ENCODE measurements at places on chromosomes 5 and 9.

GRCh38 chr9:7149258-7149657 lies 391.5 kb downstream of the KDM4C start:
- no peak for DNase-seq

DNA sequence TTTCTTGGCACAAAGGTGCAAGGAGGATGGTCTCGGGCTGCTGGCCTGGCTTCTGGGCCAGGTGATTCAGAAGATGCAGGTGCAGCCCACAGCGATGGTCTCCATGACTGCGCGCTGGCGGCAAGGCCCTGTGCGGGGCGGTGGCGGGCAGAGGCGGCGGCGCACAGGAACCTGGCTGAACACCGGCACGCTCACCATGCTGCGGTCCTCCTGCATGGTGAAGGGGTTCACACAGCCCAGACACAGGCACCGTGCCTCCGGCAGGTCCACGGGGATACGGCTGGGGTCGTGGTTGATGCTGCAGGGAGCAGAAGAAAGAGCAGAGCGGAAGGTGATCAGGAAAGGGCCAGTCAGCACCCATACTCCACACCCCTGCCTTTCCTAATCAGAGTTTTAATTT lies 4.8 kb downstream of the IL17B start:
- DNase-seq, result no peak

DNA sequence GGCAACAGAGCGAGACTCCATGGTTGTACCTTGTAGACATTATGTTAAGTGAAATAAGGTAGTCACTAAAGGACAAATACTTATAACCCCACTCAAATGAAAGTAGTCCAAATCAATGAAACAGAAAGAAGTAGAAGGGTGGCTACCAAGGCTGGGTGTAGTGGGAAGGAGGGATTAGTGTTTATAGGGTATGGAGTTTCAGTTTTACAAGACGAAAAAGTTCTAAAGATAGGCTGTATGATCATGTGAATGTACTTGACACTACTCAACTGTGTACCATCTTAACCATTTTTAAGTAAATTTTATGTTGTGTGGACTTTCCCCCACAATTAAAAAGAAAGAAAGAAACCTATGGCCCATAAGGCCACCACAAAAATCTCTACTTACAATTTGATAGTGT lies 32.2 kb downstream of the ALDH7A1 start:
- DNase-seq, result no peak

DNA sequence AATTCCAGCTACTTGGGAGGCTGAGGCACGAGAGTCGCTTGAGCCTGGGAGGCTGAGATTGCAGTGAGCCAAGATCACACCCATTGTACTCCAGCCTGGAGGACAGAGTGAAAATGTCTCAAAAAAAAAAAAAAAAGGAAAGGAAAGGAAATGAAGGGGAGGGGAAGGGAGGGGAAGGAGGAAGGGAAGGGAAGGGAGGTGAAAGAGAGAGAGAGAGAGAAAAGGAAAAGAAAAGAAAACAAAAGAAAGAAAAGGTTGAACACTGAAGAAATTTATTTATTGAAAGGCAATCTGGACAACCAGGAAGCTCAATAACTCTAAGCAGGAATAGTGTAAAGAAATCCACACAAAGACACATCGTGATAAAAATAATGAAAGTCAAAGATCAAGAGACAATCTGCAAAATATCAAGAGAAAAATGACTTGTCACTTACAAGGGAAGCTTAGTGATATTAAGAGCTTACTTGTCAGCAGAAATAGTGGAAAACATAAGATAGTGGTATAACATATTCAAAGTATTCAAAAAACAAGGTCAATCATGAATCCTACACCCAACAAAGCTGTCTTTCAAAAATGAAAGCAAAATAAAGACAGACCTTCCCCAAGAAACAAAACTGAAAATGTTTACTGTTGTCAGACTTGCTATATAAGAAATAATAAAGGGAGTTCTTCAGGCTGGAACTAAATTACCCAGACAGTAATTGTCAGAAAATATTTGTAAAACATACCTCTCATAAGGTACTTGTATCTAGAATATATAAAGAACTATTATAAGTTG lies 10.9 kb upstream of the RIMOC1 start:
- DNase-seq, result no peak

DNA sequence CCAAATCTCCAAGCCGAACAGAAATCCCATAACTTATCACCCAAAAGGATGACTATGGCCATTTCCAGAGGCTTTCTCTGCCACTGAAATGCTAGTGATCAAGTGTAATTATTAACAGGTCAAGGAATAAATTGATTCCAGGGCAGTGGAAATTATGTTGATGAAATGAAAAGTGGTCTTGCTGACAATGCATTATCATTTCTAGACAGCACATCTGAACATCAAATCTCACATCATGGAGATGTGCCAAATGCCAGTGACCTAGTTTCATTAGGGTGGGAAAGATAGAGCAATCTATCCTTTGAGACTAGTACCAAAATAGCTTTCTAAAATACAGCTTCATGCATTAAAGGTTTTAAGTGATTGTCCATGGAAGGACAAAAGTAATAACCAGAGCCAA lies 86.1 kb downstream of the AUH start:
- DNase-seq, result no peak

DNA sequence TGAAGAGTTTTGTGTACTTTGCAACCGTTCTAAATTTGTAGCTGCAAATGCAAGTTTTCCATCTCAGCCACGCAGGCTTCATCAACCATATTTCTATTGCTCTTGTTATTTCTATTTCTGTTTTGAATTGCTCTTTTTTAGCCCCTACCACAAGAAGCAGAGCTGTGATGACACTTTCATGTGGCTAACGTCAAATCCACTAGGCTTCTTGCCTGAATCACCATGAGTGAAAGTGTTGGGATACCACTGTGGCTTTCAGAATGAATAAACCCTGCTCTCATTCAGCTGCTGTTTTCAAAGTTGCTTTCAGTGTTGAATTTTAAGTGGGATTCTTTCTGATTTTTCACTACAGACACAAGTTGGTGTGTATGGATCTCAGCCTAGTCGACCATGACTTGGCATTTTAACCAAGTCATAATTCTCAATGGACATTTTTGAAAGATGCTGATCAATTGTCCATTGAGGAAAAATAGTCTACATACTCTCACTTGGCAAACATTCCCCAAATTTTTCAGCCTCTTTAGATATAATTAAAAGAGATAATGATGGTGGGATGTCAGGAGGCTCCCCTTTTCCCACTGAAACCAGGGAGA lies 41.0 kb upstream of the MTAP start:
- no peak for DNase-seq

- no peak for DNase-seq
Observed at GRCh38 chr9:135307300-135307699, 172.3 kb upstream of the PPP1R26 start.

DNA sequence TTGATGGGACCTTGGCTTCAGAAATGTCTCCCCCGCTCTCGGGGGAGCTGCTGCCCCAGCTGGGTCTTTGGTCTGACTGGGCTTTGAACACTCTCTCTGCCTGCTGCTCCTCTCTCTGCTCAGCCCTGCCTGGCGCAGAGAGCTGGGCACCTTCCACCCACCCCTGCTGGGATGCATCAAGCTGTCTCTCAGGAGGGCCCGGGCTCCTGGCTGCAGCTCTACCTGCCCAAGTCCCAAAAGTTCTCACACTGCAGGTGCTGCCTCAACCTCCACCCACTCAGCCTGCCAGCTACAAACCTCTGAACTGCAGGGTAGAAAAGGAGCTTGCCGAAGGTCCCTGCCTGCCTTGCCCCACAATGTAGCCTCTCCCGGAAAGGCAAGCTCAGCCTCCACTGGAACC lies 36.7 kb downstream of the IRX2 start:
- DNase-seq, result no peak

GRCh38 chr9:138057726-138058125 lies 180.1 kb downstream of the CACNA1B start:
- DNase-seq, result no peak
